ENCODE measurements at places on chromosomes 6 and 20.

GRCh38 chr6:154848580-154848979 lies 115.4 kb downstream of the SCAF8 start:
- DNase-seq, result no peak

- no peak for DNase-seq
Observed at GRCh38 chr20:50039706-50040431, 57.1 kb downstream of the SNAI1 start.

DNA sequence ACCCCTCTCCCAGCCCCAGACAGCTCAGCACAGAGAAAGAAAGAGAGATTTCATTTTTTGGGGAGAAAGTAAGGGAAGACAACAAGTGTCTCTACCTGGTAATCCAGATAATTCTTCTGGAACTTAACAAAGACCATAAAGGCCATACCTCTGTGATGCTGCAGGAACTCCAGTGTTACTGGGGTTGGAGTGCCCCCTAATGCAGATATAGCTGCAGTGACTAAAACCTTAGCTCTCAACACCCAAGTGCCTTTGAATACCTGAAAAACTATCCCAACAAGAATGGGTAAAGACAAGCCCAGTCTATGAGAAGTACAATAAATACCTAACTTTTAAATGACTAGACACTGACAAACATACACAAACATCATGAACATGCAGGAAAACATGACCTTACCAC lies 365.3 kb upstream of the PTCHD4 start:
- no peak for DNase-seq

DNA sequence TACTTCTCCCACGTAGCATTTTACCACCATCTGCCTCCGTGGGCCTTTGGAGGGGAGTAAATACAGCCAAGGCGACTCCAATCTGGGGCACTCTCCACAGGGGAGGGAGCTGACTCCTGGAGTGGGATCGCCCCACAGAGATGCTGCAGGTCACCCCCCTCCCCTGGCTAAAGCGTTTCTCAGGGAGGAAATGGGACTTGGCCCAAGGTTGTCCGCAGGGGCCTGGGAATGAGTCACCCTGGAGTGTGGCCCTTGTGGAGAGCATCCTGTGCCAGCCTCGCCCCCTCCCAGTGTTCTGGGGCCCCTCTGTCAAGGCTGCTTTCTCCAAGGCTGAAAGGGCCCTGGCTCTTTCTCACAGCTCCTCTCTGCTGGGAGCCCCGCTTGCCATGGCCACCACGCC lies 84.5 kb upstream of the QKI start:
- DNase-seq, result no peak

DNA sequence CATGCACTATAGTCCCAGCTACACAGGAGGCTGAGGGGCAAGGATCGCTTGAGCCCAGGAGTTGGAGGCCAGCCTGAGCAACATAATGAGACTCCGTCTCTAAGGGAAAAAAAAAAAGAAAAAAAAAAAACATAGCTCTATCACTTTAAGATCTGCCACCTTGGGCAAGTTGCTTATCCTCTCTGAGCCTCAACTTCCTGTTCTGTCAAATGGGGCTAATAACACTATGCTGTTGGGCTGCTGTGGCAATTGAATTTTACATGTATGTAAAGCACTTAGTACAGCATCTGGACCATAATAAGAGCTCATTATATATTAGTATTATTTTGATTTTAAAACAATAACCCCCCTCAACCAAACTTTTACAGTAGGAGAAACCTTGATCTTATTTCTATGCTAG lies 141.5 kb downstream of the ATXN1 start:
- no peak for DNase-seq

DNA sequence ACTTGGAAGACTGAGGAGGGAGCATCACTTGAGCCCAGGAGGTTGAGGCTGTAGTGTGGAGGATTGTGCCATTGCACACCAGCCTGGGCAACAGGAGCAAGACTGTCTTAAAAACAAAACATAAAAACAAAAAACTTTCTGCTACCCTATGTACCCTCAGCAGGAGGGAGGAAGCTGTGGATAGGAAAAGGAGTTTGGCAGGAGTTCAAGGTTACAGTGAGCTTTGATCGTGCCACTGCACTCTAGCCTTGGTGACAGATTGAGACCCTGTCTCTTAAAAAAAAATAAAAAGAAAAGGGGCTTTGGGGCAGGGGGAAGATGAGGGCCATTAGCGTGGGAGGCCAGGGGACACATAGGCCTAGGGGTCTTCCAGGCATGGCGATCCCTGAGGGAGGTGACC lies 135.7 kb downstream of the DHX35 start:
- DNase-seq, result no peak

- DNase-seq, result no peak
Observed at GRCh38 chr6:70706491-70707123, 38.9 kb downstream of the SMAP1 start.

DNA sequence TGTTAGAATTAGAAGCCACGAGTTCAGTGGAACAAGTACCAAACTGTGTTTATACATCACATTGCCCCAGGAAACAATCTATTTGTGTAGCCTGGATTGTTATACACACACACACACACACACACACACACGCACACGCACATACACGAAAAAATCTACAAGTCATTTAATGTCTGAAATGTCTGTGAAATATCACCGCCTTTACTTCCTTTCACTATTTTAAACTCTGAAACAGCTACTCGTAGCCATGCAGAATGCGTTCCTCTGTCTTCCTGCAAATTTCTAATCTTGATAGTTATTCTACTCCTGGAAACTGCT lies 84.4 kb upstream of the SCAF8 start:
- no peak for DNase-seq

- DNase-seq, result no peak
Observed at GRCh38 chr20:48098866-48099265, 313.6 kb upstream of the SULF2 start.

DNA sequence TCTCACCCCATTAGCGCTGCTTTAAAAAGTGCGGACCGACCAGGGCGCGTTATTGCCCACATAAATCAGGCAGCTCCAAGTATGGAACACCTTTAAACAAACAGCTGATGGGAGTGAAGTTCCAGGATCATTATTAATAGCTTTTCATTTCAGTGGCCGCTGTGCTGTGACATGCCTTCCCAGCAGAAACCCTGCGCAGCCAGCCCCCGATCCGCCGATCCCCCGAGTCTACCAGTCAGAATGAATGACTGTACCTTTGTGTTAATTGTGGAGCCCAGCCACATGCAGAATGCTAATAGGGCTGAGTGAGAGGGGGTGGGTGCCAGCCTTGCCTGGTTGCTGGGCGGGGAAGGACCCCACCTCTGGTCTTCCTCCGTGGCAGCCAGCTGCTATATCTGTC lies 21.9 kb downstream of the CDH22 start:
- no peak for DNase-seq

GRCh38 chr6:32252331-32253009 lies 28.6 kb upstream of the NOTCH4 start:
- no peak for DNase-seq

- DNase-seq, result no peak
Observed at GRCh38 chr20:45096781-45097180, 4.1 kb downstream of the KCNS1 start.

DNA sequence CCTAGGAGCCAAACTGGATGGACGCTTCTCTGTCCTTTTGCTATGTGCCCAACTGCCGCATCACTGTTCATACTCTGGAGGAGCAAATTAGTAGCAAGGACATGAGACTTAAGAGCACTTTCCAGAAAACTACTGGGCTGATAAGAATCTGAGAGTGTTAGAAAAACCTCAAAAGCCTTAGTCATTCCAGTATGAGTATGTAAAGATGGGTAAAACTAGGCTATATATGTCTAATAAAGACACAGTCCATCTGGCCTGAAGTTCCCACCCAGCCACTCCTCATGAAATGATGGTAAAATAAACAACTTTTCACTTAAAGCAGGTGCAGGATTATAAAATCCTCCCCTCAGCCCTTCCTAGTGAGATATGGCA lies 30.6 kb downstream of the SHLD1 start:
- DNase-seq, result no peak

- DNase-seq, result no peak
Observed at GRCh38 chr6:78492351-78493017, 374.9 kb upstream of the IRAK1BP1 start.

- DNase-seq, result no peak
Observed at GRCh38 chr6:73937805-73938204, 241.8 kb downstream of the CD109 start.

GRCh38 chr20:47067776-47068175 lies 173.1 kb downstream of the EYA2 start:
- DNase-seq, result no peak

GRCh38 chr6:19802656-19803055 lies 34.5 kb upstream of the ID4 start:
- no peak for DNase-seq

DNA sequence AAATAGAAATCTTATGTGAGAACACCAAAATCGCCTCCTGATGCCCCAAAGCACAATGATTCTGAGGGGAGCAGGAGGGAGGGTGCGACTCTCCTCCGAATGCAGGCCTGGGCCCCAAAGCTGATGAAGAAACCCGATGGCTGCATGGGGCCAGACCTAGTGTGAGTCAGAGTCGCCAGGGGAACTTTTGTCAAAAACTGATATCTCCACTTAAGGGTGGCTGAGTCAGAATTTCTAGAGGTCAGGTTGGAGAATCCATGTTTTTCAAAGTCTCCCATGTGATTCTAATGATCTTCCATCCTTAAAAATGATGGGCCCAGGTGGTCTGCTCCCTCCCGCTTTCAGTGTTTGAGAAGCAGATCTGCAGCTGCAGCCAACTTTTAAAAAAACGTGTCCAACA lies 172.8 kb downstream of the BACH2 start:
- no peak for DNase-seq

GRCh38 chr6:98033617-98034016 lies 750.6 kb upstream of the MMS22L start:
- no peak for DNase-seq

- DNase-seq, result no peak
Observed at GRCh38 chr6:20696676-20697075, 162.4 kb downstream of the CDKAL1 start.

DNA sequence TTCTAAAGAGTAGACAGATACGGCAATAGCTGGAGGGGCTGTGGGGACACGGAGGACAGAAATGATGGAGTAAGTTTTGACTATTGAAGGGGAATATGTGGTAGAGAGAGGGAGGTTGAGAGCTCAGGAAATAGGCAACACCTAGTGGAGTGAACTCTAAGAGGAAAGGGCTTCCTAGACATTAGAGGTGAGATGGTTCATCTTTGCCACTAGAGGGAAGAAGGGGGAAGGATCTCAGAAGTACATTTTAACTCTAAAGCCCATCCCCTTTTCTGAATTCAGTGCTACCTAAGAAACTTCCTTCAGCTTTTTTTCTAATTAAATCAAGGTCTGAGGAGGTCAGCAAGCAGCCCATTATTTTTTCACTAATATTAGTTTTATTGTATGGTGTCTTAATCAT lies 689.4 kb upstream of the MAP3K7 start:
- DNase-seq, result no peak

- no peak for DNase-seq
Observed at GRCh38 chr20:4972506-4973251, 28.6 kb downstream of the SLC23A2 start.

DNA sequence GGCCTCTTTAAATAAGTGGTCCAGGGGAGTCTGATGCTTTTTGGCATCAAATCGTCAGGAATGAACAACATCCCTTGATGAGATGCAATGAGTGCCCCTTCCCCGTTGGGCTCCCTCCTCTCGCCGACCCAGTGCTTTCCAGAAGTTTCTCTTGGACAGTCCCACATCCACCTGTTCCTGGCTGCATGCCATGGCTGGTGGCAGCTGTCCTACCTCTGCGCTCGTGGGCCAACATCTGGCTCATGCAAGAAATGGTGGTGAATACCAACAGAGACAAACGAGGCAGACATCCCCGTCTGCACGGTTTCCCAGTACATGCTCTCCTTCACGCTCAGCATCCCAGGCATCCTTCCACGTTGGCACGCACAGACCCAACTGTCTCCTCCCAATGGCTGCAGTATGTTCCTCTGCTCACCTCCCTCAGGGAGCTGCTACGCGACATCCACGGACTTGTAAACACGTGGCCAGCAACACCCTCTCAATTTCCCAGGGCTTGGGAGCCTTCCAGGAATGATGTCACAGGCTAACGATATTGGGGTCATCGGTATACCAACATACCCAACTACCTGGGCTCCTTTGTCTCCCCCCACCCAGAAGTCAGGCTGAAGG lies 37.5 kb downstream of the PPP1R3G start:
- DNase-seq, result no peak

- DNase-seq, result no peak
Observed at GRCh38 chr6:85346196-85346595, 103.7 kb upstream of the NT5E start.

DNA sequence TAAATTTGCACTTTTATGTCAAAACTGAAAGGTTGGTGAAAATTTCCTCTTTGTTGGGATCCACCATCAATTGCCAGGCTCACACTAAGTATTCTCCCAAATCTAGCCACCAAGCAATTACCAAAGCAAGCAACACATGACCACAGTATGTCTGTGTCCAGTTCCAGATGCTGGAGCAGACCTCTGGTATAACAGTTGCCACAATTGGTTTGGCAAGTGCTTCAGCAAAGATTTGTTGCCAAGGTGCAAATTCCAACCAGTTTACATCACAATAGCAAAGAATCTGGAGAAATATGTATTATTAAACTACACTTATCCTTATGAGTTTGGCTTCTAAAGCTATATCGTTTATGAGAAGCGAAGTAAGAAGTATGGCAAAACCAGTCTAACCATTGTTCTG lies 6.4 kb downstream of the GTF2H5 start:
- no peak for DNase-seq

DNA sequence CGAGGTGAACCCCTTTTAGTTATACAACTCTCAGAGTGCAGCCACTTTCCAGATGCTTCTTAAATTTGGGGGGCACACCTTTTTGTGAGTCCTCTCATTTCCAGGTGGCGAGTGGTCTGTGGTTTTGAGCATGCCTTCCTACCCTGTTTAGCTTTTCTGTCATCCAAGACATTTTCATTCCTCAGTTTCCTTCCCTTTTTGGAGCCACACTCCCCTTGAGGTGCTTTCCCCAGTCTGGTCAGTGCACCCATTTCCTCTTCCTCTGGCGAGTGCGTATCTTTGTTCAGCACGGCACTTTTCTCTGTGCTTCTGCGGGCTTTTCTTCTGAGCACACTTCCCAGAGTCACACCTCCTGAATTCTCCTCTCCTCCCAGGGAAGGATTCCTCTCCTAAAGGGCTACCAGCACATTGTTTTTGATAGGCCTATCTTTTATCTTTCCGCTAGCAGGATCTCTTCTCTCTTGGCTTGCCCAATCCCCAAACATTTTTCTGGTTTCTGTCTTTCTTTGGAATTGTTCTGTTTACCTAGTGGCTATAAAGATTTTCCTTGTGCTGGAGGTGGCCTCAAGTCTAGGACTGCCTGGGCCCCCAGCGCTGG lies 1.4 kb downstream of the PHF20 start:
- DNase-seq, result no peak

DNA sequence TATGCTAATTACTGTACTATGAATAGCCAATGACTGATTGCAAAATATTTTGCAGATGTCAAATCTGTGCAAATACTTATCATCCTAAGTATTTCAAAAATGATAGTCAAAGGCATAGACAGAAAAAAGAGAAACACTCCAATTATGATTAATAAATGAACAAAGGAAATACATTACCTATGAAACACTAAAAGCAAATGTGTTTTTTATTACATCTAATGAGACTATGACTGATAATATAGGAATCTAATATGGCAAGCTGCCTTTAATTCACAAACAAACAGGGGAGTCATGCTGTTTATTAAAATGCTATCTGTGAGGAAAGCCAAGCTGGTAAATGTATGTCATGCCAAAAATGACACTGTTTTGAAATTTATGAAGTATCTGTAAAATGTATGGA lies 713.2 kb upstream of the NRSN1 start:
- no peak for DNase-seq

All from H1 (cell line).